Fibroblast of skin of right biceps (primary cell): ENCODE measurements at places on chromosomes 5 and 9.

- DNase-seq: no peak
Observed at GRCh38 chr9:126666155-126666803, 52.6 kb downstream of the LMX1B start.

DNA sequence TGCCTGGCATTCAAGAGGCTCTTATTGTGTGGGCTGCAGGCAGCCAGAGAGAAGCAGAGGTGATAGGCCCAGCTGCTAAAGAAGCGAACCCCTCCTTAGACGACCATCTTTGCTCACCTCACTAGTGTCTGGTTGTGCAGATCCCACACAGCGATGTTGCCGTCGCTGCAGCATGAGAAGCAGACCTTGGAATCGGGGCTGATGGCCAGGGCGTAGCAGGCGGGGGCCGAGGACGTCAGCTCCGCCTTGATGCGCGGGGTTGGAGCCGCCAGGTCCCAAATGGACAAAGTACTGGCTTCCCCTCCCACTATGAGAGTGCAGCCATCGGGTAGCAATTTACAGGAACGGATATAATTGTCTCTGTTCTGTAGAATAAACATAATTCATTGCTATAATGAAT, 98.7 kb downstream of the TLE1 start:
- no peak for DNase-seq

- DNase-seq: peak; percentile 28
Observed at GRCh38 chr9:81145331-81145963, 543.9 kb downstream of the TLE1 start.

DNA sequence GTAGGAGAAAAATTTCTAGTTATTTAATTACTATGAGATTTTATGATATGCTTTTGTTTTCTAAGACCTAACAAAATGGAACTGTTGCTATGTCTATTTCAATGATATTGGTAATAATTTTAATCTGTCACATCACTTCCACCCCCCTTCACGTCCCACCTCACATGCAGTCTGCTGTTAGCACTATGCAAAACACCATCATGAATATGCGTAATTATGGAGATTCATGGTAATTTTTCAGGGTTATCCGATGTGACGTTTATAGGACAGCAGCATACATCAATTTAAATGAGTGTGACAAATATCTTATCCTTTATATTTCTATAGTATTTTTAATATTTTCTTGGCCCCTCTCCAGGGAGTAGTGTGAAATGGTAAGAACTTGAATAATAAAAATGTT, 283.8 kb upstream of the TMEM161B start:
- DNase-seq: no peak

DNA sequence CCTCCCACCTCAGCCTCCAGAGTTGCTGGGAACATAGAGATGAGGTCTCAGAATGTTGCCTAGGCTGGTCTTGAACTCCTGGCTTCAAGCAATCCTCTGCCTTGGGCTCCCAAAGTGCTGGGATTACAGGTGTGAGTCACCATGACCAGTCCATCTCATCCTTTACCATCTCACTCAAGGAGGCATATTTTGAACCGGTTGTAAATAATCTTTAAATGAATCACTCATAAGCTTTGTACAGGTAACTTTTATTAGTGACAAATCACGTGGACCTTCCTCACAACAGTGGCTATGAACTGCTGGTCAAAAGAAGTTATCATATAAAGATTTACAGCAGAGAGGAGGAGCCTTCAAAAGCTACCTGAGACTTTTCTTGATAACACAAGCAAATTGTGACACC, 70.7 kb downstream of the RFK start:
- no peak for DNase-seq

- DNase-seq: peak; percentile 37
Observed at GRCh38 chr9:7315746-7316145, 483.8 kb downstream of the DMAC1 start.

DNA sequence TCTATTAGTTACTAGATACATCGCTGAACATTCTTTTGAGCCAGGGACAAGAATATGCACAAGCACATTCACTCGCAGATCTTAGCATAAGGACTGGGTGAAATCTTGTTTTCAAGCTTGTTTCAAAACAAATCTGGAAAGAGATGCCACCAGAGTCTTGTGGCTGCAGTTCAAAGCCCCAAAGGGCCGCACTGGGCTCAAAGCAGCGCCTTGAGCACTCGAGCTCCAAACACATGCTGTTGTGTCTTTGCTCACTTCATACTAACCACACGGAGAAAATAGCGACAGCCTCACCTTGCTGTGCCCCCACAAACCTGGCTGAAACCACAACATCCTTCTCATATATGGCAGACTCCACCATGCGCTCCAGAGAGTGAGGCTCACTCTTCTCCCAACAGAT, 34.2 kb upstream of the IL7R start:
- no peak for DNase-seq

DNA sequence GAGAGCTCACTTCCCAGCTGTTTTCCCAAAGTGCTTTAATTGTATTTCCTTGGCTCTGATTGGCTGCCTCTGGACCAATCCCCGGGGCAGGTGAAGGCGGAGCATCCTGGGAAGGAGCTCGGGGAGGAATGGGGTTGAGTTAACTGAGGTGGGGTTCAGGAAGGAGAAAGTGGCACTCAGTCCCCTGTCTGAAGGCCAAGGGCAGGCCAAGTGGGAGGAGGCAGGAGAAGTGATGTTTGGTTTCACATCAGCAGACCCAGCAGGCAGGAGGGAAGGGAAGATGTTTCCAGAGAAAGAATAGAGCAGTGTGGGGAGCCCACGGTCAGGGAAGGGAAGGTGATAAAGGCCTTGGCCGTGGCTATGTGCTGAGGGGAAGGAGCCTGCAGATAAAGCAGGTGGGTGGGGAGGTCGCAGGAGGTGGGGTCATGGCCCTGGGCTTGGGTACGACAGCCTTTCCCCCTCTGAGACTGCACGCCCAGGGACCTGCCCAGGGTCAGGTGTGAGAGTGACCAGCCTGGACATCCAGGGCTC, 3.1 kb downstream of the TSPAN17 start:
- no peak for DNase-seq

DNA sequence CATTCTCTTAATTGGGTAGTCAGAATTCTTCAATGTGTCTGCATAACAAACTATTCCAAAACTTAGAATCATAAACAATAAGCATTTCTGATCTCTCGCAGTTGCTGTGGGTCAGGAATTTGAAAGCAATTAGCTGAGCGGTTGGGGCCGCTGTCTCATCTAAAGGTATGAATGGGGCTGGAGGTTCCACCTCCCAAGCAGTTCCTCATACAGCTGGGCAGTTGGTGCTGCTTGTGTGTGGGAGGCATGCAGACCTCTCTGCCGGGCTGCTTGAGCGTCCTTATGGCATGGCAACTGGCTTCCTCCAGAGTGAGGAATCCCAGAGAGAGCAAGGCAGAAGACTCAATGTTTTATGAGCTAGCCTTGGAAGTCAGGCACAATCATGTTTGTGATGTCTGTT, 30.2 kb upstream of the SEMA4D start:
- no peak for DNase-seq
